NCI-H2227 treated with DMSO at 0.1 percent for 48 hours (cell line): ENCODE measurements at places on chromosomes 6 and 20.

DNA sequence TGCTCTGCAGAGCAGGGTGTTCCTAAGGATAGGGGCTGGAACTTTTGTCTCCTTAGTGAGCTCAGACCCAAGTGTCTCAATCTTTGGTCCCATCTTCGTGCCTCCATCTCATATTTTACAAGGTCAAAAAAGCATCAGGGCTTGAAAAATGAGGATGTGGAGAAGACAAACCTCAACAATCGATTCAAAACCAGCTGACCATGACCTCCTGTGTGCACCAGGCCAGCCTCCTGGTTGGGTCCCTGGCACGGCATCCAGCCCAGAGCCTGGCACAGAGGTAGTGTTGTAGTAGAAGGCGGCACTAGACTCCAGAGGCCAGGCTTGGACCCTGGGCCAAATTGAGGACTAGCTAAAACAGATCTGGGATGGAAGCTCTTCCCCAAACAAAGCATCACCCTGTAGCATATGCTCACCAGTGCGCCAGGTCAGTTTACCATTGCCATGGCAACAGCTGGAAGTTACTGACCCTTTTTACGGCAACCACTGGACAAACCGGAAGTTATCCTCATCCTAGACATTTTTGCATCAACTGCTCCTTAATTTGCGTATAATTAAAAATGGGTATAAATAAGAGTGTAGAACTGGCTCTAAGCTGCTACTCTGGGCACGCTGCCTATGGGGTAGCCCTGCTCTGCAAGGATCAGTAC lies 69.3 kb upstream of the BLCAP start:
- DNase-seq: peak; percentile 22

GRCh38 chr20:49400410-49400809 lies 82.1 kb downstream of the KCNB1 start:
- DNase-seq: no peak

DNA sequence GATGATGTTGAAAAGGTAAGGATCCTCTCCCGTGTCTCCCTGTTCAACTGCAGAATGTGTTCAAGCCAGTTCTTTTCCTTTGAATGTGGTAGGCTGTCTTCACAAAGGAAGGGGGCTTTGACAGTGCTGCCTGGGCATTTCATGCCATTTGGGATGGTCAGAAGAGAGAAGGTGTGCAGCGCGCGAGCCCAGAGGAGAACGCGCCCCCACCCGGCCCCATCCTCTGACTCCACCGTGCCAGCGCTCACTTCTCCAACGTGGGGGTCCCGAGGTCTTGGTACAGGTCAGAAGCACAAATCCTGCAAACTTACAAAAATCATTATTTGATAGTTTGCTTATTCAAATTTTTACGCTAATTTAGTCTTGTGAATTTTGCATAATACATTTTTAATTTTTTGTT lies 14.4 kb downstream of the ENTPD6 start:
- no peak for DNase-seq

GRCh38 chr6:56062836-56063235 lies 184.5 kb downstream of the COL21A1 start:
- no peak for DNase-seq

DNA sequence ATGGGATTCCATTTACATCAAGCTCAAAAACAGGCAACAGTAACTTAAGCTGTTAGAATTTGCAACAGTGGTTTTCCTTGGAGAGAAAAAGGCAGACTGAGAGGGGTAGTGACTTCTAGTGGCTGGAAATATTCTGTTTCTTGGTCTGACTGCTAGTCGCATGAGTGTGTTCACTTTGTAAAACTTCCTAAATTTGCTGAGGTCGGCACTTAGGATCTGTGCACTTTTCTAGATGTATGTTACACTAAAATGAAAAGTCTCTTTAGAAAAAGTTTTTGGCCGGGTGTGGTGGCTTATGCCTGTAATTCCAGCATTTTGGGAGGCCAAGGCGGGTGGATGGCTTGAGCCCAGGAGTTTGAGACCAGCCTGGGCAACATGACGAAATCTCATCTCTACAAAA lies 18.7 kb downstream of the OVOL2 start:
- no peak for DNase-seq

GRCh38 chr20:1926237-1926636 lies 31.0 kb downstream of the SIRPA start:
- no peak for DNase-seq

DNA sequence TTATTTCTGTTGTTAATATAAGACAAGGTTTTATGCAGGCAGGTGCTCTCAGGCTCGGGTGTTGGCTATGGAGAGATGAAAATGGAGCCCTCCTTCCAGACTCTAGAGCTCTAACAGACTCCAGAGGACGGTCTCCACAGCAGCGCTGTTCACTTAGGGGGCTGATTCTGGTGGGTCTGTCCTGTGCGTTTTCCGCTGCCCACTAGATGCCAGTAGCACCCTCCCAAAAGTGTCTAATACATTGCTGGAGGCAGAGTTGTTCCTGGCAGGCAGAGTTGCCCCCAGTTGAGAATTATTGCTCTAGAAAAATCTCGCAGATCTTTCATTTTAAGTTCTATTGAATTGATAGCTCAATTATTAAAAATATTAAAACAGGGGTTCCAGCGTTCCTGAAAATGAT lies 109.9 kb downstream of the MAP3K4 start:
- no peak for DNase-seq

- DNase-seq: peak; percentile 45
Observed at GRCh38 chr6:113995634-113996033, 24.7 kb upstream of the HDAC2 start.

DNA sequence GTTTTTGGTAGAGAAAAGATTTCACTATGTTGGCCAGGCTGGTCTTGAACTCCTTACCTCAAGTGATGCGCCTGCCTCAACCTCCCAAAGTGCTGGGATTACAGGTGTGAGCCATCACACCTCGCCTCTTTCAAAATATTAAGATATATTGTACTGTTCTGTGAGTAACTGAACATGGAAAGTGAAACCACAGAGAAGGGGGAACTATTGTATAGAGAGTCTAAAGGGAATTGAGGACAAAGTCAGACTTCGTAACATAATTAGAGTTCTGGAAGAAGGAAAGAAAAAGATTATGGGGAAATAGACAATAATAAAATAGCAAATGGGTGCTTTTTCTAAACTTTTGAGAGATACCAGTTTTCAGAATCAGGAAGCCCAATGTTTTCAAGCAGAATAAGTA lies 17.4 kb upstream of the AKAP7 start:
- no peak for DNase-seq

GRCh38 chr6:130962966-130963365 lies 100.1 kb downstream of the EPB41L2 start:
- no peak for DNase-seq

DNA sequence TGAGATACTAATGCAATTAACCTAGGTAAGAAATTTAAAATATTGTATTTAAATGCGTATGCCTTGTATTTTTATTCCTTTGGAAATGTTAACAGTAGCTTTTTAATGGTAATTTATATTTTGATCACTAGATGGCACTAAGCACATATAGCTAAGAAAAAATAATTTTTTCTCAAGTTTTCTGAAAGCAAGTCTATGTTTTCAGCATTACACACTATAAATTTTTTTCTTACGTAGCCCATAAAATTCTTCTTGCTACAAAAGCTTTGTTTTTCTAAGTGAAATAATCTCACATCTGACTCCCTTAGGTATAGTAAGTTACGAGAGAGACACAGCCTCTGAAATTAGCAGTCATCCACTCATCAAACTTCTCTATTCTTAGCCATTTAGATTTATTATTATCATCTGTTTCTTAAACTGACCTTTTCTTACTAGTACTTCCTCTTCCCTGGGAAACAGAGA lies 35.7 kb downstream of the TSPYL4 start:
- no peak for DNase-seq

DNA sequence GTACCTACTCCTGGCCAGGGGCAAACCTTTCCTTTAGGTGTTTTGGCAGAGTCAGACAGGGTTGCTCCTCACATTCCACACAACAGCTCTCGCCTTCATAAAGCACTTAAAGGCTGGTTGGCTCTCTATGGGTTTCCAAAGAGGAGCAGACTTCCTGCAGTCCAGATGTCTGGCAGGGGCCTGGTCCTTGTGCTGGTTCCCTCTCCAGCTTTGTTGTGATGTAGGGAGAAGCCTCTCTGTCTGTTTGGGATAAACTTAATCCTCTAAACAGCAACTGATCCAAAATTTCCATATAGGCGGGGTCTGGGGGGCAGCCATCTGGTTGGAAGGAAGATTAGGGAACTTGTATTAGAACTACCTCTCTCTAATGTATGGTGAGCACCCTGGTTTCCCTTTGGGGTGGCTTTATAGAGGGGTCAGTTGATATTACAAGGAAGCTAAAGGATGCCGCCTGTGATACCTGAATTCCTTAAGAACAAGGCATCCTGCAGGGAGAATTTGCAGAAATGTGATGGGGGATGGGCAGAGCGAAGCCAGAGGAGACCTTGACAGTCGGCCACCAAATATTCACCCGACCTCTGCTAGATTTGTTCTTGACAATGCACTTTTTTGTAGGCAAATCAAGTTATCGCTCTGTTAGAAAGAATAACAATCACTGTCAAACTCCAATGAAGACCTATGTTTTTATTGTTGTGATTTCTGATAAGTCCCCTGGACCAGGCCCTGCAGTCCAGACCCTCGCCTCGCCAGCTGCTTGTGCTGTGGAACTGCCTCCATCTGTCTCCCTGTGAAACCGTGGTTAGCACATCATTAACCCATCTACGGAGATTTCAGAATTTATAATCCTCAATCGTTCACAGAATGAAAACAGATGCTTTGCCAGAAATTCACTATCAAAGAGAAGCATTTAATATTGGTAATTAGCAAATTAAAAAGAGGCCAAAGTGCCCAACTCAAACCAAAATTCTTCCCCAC lies 94.0 kb upstream of the RALGAPA2 start:
- DNase-seq: no peak

- DNase-seq: no peak
Observed at GRCh38 chr6:143007646-143008045, 53.0 kb upstream of the AIG1 start.

GRCh38 chr6:51120016-51120415 lies 301.3 kb downstream of the TFAP2B start:
- no peak for DNase-seq

- DNase-seq: no peak
Observed at GRCh38 chr6:89034586-89035251, 45.8 kb upstream of the PNRC1 start.

- DNase-seq: no peak
Observed at GRCh38 chr6:166671434-166672081, 44.5 kb upstream of the RPS6KA2 start.

- peak; percentile 83 for DNase-seq
Observed at GRCh38 chr20:49713753-49714712, at the start of gene B4GALT5. Gene B4GALT5 (minus strand): TSS chr20:49713878. CDS start chr20:49713690, 188 bp downstream.

GRCh38 chr6:158999154-158999665 lies 792 bp downstream of the RSPH3 start:
- DNase-seq: no peak

- DNase-seq: no peak
Observed at GRCh38 chr6:101683884-101684283, 290.4 kb downstream of the GRIK2 start.

- DNase-seq: no peak
Observed at GRCh38 chr20:53028337-53029007, 56.3 kb downstream of the TSHZ2 start.

GRCh38 chr6:91486200-91486599 lies 899.3 kb upstream of the MAP3K7 start:
- no peak for DNase-seq

DNA sequence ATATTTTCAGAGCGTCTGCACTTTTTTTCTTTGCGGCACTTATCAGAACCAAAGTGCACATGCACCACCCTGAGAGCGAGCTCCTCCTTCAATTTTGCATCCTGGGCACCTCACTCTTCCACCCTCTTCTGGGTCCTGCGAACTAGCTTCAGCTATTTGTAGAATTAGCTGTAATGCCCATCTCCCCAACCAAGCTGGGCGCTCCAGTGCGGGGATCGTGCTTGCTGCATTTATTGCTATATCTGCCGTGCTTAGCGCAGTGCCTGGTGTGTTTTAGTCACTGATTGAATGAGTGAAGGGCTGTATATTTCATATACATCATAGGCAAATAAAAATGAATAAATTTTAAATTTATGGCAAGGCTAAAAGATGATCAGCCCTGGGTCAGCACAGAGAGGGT lies 75.8 kb downstream of the KCNB1 start:
- DNase-seq: no peak

- DNase-seq: no peak
Observed at GRCh38 chr20:62628691-62629090, 13.6 kb upstream of the SLCO4A1 start.

- DNase-seq: no peak
Observed at GRCh38 chr6:84882768-84883766, 118.7 kb upstream of the TBX18 start.

GRCh38 chr6:135693811-135694370 lies 157.6 kb upstream of the PDE7B start:
- no peak for DNase-seq

GRCh38 chr6:61711849-61712248 lies 574.2 kb downstream of the KHDRBS2 start:
- no peak for DNase-seq

- no peak for DNase-seq
Observed at GRCh38 chr6:16132909-16133308, 4.0 kb downstream of the MYLIP start.

- no peak for DNase-seq
Observed at GRCh38 chr6:134909701-134910592, 40.0 kb downstream of the ALDH8A1 start.

DNA sequence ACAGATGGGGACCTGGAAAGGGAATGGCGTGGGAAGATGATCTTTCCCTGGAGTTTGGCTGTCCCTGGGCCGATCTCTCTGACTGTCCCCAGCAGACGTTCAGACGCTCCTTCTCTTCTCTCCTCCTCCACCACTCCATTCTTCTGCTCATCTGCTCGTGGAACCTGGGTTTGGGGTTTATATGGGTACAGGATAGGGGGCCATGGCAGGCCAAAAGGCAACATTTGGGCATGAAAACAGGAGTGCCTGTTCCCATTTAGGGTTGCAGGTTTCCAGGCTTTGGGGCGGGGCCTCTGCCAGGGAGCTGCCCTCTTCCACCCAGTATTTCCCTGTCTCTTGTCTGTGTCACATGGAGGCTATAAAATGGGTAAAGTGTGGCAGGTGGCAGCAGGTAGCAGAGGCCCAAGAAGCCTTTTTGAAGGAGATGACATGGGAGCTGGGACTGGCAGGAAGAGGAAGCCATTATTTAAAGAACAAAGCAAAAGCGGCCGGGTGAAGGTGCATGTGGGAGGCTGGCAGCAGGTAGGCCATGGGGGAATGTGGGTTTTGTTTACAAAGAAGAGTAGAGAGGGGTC lies 203.7 kb downstream of the BMP7 start:
- no peak for DNase-seq

DNA sequence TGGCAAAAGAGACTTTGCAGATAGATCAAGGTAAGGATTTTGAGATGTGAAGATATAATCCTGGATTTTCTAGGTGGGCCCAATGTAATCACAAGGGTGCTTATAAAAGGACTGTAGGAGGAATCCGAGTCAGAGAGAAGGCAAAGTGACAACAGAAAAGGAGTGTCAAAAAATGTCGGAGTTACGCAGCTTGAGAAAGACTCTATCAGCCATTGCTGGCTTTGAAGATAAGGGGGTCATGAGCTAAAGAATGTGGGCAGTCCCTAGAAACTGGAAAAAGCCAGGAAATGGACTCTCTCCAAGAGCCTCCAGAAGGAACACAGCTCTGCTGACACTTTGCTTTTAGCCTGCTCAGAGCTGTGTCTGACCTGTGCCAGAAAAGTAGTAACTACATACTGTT lies 8.7 kb upstream of the RWDD1 start:
- no peak for DNase-seq

GRCh38 chr6:164693944-164694343 lies 615.5 kb downstream of the C6orf118 start:
- no peak for DNase-seq
